Activated naive CD4-positive, alpha-beta T cell treated with anti-CD3 and anti-CD28 coated beads, Interleukin-2, amount 50 U/mL, for 72 hours (primary cell): ENCODE measurements at places on chromosomes 7 and 10.

DNA sequence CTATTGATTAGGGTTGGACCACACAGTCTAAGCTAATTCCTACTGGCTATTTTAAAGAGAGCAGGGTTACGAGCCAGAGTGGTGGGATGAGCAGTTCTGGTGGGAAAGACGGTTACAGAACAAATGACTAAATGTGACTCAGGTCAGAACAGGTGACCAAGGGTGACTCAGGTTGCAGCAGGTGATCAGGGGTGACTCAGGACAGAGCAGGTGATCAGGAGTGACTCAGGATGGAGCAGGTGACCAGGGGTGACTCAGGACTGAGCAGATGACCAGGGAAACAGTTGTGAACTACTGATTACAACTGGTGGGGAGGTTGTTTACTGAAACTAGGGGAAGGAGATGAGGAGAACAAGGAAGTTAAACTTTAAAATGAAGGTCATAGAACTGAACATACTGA, 366.3 kb downstream of the ABCA13 start:
- DNase-seq, result no peak

DNA sequence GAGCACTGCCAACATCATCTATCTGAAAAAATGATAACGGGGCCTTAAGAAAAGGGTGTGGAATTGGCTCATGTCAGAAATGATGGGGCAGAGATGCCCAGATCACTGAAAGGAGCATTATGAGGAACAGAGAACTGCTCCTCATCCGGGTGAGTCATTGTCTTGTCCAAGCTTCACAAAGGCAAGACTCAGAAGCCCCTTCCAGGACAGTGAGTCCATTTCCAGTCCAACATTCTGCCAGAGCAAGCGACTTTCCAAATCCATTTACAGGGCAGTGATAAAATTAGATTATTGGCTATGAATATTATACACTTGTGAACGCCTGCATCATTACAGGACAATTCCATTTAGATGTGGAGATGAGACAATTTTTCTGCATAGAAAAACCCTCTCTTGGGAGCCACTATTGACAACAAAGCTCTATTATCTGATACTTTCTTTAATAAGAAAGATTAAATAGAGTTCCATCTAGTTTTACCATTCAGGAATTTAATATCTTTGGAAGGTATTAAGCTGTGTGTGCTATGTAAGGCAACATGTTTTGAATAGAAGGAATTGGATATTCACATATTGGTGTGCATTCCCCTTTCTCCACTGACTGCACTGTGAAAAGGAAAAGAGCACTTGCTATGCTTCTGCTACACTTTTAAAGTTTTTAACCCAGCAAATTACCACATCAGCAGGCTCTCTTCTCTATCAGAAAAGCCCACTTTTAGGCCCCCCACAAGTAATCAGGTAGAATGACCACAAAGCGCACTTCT, 159.6 kb downstream of the NRP1 start:
- DNase-seq, result no peak

GRCh38 chr10:58575491-58575890, 62.8 kb downstream of the BICC1 start:
- DNase-seq, result no peak

DNA sequence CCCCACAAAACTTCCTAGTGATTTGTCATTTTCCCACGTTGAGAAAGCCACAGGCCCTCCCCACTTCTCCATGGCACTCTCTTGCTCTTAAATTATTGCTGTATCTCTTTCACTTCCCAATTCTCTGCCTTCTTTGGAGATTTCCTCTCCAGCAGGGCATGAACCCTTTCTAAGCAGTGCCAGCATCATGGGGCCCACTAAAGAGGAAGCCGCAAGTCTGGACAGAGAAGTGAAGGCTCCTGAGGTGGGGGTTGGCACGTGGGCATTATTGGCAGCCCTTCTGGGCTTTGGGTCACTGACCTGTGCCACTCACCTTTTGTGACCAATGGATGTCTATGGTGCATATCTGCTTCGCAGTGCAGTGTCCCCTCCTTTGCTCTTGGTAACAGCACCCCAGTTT, 97.7 kb upstream of the TCF7L2 start:
- DNase-seq, result no peak

- no peak for DNase-seq
Observed at GRCh38 chr7:113731571-113731970, 187.2 kb downstream of the PPP1R3A start.

GRCh38 chr10:124073978-124074377, 19.4 kb downstream of the CHST15 start:
- no peak for DNase-seq
